GF-D8 (cell line): ENCODE measurements at places on chromosomes 7 and 10.

DNA sequence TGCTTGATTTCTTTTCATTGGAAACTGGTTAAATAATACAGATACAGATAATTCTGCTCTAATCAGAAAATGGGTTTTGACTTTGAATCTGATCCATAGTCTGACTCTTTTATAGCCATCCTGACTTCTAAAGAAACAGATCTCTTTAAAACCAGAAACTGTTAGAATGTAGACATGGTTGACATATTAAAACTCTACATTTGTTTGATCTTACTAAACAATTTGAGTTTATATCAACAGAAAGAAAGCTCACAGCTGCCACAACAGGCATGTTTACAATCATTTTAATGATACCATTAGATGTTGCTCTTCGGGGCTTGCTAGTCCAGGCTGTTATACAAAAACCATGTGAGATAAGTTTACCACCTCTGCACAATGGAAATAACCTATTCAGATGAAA lies 193.0 kb upstream of the SEMA3A start:
- DNase-seq, result no peak

DNA sequence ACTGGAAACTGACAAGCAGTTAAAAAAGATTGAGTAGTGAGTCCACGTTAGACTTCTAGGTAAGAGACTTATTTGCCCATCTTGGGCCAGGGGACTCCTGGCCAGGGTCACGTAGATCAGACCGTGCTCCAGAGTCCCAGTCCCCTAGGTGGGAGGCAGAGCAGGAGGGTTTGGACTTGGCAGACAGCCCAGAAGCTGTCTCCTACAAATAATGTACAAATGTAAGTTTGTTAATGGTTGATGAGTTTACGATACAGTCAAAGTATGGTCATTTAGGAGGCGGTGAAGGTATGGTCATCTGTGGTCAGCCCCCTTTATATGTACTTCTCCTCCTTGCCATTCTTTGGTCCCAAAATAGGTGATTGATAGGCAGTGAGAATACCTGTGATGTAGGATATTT lies 28.2 kb downstream of the INPP5F start:
- DNase-seq, result no peak

- no peak for DNase-seq
These were observed 206.3 kb upstream of the PRSS1 start for GRCh38 chr7:142542942-142543341.

- no peak for DNase-seq
These were observed 88.5 kb downstream of the THSD7A start for GRCh38 chr7:11743548-11743947.

- no peak for DNase-seq
These were observed 149.2 kb downstream of the PRKAG2 start for GRCh38 chr7:151727579-151728285.

- no peak for DNase-seq
These were observed 8.1 kb downstream of the TMEM184A start for GRCh38 chr7:1547777-1548437.

DNA sequence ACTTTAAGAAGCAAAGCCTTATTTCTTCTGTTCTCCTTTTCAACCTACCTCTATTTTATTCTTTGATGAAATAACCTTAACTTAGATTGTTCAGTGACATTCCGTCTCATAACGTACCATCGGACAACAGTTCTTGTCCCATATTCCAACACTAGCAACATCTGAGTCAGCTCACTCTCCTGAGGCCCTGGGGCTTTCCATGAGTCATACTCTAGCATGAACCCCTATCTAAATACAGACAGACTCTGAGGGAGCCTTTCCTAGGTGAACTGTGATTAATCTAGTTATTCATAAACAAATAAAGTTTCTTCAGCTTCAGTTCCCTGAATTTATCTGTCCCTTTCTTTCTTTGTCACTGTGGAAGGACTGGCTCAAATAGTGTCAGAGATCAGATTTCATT lies 168.7 kb upstream of the LYZL1 start:
- DNase-seq, result no peak

GRCh38 chr10:80529604-80530003 lies 8.1 kb upstream of the SH2D4B start:
- DNase-seq, result no peak

GRCh38 chr10:48575901-48576300 lies 29.0 kb downstream of the ARHGAP22 start:
- DNase-seq, result no peak

DNA sequence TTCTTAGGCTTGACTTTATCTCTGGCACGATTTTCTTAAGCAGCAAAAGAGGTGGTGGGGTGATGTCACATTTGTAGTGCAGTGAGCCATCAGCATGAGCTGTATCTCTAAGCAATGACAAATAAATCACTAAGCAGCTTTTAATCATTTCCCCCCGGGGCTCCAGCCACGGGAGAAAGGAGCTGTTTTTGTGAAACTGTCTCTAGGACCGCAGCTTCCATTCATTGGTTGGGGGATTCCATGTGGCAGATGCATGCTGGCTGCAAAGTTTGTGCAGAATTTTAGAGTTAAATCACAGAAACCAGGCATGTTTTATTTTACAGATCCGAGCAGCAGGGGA lies 464 bp downstream of the KIAA1217 start:
- DNase-seq, result no peak

- DNase-seq, result no peak
These were observed 1310.8 kb downstream of the XPNPEP1 start for GRCh38 chr10:108612485-108612884.

GRCh38 chr7:19392246-19392645 lies 247.0 kb upstream of the FERD3L start:
- no peak for DNase-seq

DNA sequence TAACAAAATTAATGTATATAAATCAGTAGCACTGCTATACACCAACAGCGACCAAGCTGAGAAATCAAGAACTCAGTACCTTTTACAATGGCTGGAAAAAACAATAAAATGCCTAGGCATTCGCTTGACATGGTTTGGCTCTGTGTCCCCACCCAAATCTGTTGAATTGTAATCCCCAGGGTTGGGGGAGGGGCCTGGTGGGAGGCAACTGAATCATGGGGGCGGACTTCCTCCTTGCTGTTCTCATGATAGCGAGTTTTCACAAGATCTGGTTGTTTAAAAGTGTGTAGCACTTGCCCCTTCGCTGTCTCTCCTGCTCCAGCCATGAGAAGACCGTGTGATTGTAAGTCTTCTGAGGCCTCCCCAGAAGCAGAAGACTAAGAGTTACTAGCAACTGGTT lies 8.6 kb downstream of the ZNF786 start:
- DNase-seq, result no peak

DNA sequence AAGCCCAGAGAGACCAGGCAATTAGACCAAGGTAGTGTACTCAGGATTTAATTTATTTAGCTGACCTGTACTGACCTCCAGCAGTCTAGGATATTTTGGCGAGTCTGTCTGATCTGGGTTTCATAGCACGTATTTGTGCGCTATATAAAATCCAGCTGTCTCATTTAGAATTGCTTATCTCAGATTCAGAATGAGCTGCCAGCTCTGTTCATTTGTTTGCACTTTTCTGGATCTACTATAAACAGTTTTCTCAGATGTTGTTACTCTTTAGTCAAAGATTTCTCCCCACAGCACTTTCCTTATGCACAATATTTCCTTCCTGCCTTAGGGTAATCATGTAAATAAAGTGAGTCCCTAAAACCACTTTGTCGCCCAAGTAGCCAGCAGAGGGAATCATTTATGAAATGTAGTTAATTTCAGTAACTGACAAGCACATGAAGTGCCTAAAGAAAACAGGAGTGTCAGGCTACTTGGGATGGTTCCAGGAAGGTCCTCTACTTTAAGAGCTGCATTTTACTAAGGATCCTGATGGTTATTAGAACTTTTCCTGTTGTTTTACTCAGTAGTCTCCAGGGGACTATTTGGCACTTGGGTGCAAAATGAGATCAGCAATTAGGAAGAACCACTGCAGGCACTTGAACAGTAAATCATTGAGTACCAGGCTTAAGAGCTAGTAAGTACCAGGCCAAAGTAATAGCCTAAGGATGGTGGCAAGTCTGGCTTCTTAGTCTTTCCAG lies 226.4 kb downstream of the TWIST1 start:
- no peak for DNase-seq

DNA sequence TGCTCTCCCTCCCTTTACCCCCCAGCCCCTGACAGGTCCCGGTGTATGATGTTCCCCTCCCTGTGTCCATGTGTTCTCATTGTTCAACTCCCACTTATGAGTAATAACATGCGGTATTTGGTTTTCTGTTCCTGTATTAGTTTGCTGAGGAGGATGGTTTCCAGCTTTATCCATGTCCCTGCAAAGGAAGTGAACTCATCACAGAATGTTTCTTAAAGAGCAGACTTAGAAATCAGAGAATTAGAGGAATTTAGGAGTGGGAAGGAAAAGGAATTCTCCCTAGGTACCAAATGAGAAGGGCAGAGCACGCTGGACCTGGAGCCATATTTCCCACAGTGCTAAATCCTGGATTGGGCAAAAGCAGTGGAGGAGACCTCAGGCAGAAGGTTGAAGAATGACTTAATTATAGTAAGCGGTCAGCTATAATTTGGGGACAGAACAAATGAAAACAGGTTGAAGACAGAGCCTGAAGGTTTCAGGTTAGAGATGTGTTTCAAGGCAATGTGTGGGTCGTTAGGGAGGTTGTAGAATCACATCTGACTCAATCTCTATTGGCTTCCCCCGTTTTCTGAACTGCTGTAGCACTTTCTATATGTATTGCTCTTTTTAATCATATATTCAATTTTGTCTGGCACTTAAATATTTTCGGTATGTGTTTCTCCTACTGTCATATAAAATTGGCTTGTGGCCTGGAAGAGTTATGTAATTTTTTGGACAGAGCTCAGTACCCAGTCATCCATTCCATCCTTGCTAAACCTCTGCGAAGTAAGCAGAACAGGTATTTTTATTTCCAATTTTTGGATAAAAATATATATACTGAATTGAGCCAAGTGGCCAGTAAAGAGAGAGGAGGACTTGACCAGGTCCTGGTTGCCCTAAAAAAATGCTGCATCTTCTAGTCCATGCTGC lies 210.5 kb upstream of the KLF6 start:
- DNase-seq, result no peak

GRCh38 chr7:71286924-71287323 lies 155.0 kb downstream of the GALNT17 start:
- DNase-seq, result no peak

DNA sequence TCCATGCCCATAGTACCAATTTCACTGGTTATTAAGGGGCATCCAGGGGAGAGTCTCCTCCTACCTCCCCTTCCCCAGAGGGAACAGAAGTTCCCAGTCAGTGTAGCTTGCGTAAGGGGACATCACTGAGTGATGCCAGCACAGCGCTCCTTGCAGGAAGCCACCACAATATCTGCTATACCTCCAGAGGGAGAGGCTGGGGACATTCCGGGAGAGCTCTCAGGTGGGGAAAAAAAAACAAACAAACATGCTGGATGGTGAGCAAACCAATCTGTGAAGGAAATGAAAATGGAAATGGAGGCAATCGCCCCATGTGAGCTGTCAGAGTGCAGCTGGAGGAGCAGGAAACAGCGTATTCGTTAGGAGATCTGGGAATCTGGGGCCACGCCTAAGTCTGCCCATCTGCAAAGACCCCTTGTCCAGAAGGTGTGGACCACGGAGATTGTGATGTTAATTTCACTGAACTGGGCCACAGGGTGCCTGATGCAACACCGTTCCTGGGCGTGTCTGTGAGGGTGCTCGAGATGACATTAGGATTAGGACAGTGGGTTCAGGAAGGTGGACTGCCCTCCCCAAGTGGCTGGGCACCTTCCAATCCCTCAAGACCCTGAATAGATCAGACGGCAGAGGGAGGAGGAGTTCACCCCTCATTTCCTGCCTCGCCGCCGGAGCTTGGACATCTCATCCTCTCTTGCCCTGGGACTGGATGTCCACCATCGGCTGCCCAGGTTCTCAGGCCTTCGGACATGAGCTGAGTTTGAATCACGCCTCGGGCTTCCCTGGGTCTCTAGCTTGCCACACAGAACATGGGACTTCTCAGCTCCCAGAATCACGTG lies 30.5 kb downstream of the GNA12 start:
- DNase-seq, result no peak

- no peak for DNase-seq
These were observed 75.9 kb upstream of the SP8 start for GRCh38 chr7:20862554-20862953.

DNA sequence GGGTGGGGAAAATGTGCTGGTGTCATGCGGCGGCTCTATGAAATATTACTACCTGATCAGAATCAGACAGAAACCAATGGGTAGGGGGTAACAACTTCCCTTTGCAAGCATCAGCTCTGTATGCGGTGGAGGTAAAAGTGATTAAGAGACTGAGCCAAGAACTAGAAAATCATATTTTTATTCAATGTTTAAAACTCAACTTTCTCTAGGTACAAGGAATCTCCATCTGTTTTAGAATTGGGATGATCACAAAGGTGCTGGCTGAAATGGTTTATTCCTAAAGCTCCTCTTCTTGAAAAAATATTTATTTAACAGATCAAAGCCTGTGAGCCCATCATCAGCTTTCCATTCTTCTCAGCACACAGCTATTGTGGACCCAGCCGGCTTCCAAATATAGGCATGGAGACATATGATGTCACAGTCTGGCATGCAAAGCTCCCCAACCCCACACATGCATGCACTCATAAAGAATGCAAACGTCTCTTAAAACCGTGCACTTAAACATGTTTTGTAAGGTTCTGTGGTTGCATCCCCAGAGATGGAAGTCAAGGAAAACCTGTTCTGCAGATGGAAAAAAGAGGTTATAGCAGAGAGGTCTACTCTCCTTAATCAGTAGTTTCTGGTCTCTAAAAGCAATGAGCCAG lies 126.0 kb downstream of the SKIDA1 start:
- DNase-seq, result no peak

DNA sequence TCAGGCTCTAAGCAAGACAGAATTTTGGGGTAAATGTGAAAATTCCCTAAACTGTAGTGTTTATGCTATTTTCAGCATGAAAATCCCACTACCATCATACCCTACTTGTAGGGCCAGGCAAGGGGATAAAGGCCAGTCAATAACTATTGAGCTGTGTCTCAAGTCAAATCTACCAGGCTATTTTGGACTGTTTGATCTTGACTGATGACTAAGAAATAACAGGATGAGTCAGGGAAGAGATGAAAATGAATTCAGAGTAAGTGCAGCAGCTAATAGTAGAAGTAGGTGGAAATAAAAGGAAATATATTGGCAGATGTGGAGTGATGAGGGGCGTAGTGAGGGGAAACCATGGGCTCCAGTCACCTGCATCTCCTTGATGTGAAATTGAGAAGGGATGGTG lies 225.8 kb upstream of the PHYHIPL start:
- no peak for DNase-seq

GRCh38 chr10:65968871-65969270 lies 957.0 kb upstream of the LRRTM3 start:
- no peak for DNase-seq

DNA sequence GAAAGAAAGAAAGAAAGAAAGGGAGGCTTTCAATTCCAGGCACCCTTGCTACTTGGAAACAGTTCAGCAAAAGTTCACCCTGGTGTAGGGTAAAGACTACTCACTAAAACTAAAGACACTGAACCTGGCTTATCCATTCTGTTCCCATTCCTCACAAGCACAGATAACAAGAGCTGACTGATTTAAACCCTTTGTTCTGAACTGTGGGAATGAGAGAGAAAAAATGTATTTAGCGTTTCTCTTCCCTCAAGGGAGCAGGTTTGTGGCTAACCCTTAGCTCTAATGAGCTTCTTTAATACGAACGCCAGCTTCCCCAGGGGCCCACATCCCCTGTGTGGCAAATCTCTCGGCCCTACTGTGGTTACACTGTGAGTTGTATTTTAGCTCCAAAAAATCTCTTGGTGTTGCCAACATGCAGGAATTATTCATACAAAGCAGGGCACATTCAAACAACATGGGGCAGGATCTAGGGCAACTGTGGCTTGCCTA lies 23.3 kb downstream of the PRTFDC1 start:
- DNase-seq, result no peak

GRCh38 chr7:121420976-121421375 lies 24.9 kb upstream of the FAM3C start:
- DNase-seq, result no peak

GRCh38 chr10:32411797-32412498 lies 34.0 kb upstream of the CCDC7 start:
- DNase-seq, result no peak
